Hematopoietic multipotent progenitor cell treated with erythropoietin and hydrocortisone succinate and interleukin-3 and kit ligand, for 6 days (in vitro differentiated cells): ENCODE measurements at places on chromosomes 5 and 9.

GRCh38 chr5:6660688-6661087, 27.4 kb downstream of the SRD5A1 start:
- no peak for DNase-seq

DNA sequence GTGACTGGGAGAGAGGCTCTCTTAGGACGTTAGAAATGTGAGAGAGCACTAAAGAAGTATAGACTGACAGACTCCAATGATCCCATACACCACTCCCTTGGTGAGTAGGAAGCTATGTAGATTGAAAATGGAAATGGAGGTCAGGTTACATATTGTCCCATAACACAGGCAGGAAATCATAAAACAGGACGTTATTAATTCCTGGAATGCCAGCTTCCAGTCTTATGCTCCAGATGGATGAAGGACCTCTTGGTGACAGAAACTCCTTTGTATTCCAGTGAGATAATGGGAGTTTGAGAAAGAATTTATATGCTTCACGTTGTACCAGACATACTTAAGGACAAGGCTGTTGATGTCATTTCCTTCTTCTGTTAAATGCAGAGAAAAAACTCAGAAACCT, 338.2 kb upstream of the ITGA1 start:
- no peak for DNase-seq

DNA sequence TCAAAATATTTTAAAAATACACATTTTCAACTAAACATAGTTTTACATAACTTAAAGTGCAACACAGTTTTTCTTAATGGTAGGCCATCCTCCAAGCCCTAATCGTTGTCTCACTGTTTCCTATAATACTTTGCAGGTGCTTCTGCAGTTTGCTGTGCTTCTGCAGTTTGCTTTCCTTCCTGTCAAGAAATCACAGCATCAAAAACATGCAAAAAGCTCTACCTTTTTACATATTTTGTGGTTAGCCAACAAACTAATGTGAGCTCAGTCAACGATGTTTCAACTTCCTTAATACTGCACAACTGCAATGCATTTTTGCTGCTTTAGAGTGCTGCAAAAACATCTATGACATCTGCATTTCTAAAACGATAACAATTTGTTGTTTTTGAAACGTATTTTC, 25.2 kb downstream of the EMB start:
- DNase-seq: no peak

GRCh38 chr9:131206495-131206894, 69.8 kb downstream of the FAM78A start:
- DNase-seq: no peak

DNA sequence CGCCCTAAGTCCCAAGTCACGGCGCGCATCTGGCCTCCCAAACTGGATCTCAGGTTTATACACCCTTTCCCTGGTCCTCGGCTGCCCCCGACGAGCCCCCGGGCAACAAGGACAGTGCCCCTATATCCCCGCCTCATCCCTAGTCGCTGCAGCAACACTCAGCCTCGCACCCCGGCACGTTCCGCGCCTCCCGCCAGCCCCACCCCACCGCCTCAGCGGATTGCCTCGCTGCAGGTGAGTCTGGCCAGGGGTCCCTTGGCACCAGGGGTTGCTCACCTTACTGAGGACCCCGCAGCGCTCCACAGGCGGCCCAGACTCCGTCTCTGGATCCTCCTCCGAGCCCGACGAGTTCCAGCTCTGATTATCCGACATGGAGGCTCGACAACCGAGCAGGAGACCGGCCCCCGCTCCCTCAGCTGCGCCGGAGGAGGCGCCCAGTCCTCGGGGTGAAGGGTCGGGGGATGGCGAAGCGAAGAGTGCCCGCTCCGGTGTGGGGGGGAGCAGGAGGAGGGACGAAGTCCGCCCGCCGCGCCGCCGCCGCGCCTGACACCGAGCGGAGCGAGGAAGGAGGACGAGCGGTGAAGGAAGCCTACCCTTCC, 494 bp downstream of the CERT1 start:
- no peak for DNase-seq

GRCh38 chr9:89661956-89662717, 57.3 kb downstream of the GADD45G start:
- DNase-seq: peak; percentile 91

GRCh38 chr9:105855987-105856386, 161.6 kb downstream of the TMEM38B start:
- no peak for DNase-seq

- peak; percentile 90 for DNase-seq
Measured at GRCh38 chr9:136539427-136540421, 6.1 kb downstream of the NOTCH1 start.

- peak; percentile 50 for DNase-seq
Measured at GRCh38 chr5:95022967-95023695, 261.8 kb downstream of the MCTP1 start.

- no peak for DNase-seq
Measured at GRCh38 chr5:178364326-178364675, 131.7 kb upstream of the PHYKPL start.

GRCh38 chr5:132012371-132013005, 1.0 kb upstream of the ACSL6 start:
- peak; percentile 81 for DNase-seq

GRCh38 chr9:91145496-91145895, 216.2 kb downstream of the AUH start:
- no peak for DNase-seq

DNA sequence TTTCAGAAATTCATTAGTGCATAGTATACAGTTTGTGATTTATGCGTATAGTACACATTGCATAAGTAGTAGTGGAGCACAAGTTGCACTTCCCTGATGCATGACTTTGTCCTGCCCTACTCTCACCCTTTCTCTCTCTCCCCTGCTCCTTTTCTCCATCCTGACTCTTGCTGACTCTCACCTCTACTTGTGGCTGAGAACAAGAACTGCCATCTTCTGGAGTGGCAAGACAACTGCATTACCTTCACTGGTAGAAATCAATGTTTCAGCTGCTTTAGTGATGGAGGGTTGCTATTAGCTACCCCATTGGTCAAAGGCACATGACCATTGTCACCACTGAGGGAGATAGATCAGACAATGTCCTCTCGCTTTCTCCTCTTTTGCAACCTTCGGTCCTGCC, 26.9 kb downstream of the SPEF2 start:
- DNase-seq: no peak

- DNase-seq: peak; percentile 87
Measured at GRCh38 chr5:66171349-66172344, 27.5 kb downstream of the SREK1 start.

GRCh38 chr5:53464722-53465121, 15.7 kb upstream of the FST start:
- DNase-seq: peak; percentile 79

DNA sequence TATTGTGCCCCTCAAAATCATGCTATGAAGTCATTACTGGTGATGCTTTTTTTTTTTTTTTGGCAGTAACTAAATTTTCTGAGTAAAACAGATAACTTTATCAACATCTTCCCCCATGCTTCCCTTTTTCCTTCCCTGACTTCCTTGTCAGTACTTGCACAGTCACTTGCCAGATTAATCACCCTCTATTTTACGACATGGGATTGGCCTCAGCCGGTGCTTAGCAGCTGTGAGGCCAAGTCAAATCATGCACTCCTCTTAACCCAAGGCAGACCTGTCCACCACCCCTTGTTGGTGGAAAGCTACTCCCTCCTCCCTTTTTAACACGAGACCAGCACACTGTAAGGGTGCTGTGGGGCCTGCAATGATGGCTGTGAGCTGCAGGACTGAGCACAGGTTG, 118.0 kb upstream of the OTULINL start:
- DNase-seq: peak; percentile 79

- peak; percentile 88 for DNase-seq
Measured at GRCh38 chr5:172833686-172834414, at the start of gene ERGIC1. TSS of gene ERGIC1 (plus strand) at chr5:172834251. CDS start at chr5:172834414, 163 bp downstream.

GRCh38 chr5:36152324-36153297, 700 bp downstream of the SKP2 start:
- DNase-seq: peak; percentile 28

DNA sequence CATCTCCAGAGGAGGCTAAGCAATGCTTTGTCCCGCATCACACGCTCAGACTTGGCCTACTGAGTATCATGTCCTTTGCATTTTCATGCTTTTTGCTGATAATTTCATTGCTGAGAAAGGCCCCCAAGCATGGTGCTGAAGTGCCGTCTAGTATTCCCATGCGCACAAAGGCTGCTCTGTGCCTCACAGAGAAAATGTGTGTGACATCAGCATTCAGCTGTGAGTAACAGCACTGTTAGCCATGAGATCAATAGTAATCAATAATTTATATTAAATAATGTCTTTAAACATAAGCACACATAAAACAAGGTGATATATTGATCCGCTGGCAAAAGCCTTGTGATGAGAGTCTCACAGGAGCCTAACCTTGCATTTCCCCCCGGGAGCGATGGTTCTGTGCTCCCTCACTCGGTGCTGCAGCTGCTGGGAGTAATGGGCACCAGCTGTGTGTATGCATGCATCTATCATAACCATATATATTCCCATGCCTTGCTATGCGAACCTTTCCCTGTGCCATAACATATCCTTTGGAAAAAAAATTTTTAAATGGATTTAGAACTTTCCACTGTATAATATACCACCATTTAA, 50.4 kb upstream of the RNF130 start:
- no peak for DNase-seq

GRCh38 chr5:66963559-66963971, 233.0 kb downstream of the CD180 start:
- no peak for DNase-seq

- DNase-seq: no peak
Measured at GRCh38 chr9:70747261-70747718, 332.8 kb upstream of the KLF9 start.

DNA sequence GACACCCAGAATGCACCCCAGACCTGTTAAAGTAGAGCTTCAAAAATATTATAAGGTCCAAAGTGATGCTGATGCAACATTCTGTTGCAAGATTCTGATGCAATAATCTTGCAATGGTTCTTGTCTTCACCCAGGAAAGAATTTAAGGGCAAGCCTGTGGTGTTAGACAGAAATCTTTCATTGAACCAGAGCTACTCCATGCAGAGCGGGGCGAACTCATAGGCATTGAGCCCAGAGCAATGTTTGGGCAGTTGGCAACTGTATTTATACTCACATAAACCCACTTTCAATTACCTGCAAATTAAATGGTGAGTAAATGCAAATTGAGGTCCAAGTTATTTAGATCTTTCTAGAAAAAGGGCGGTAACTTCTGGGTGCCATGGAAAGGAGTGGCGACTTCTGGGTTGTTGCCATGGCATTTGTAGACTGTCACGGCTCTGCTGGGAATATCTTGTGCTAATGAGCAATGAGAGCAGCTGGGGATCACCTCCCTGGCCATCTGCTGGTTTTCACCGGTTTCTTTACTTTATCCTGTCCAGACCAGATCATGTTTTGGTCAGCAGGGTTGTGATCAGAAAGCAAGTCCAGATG, 163.4 kb downstream of the ICE1 start:
- DNase-seq: no peak

DNA sequence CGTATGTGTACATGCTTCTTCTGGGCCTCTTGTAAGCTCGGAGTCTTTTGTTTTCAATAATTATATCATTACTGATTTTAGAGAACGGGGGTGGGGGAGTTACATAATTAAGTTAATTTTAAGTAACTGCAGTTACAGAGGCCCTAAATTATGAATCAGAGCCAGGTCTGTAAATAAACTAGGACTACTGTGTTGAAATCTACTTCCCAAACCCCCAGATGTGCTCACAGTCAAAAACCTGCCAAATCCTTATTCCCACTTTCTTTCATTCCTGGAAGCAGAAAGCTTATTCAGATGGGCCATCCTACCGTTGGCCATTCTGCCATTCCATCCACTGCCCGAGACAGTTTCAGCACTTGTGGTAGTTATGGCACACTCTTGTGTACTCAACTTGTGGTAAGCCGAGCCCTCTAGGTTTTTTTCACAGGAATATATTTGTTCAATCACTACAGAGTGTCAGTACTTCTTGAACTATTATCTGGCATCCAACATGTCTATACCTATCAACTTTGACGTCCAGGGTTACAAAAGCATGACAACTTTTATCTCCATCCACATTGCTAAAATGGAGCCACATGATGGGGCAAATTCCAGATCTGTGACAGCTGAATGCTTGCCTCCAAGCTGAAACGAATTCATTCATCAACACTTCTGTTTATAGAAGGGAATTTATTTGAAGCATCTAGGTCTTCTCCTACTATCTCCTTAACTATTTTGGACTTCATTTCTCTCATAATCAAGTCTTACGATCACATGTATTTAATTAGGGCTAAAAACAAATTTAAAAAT, 37.8 kb downstream of the GLRX start:
- DNase-seq: no peak
